ENCODE measurements at places on chromosomes 4 and X. TPM values are rescaled to one million over a fixed set of nuclear protein-coding genes. Genes with fewer than 3 reads are reported as not detected.

Gene WDR19
- polyA plus RNA-seq = 19.4 TPM

Gene TBX22
- not detected for polyA plus RNA-seq

Gene PNMA5
- polyA plus RNA-seq = not detected

Gene LRAT
- 1.4 TPM for polyA plus RNA-seq

Gene PGAM4
- 0.43 TPM for polyA plus RNA-seq

Gene VGLL1
- polyA plus RNA-seq = 6.4 TPM

DNA sequence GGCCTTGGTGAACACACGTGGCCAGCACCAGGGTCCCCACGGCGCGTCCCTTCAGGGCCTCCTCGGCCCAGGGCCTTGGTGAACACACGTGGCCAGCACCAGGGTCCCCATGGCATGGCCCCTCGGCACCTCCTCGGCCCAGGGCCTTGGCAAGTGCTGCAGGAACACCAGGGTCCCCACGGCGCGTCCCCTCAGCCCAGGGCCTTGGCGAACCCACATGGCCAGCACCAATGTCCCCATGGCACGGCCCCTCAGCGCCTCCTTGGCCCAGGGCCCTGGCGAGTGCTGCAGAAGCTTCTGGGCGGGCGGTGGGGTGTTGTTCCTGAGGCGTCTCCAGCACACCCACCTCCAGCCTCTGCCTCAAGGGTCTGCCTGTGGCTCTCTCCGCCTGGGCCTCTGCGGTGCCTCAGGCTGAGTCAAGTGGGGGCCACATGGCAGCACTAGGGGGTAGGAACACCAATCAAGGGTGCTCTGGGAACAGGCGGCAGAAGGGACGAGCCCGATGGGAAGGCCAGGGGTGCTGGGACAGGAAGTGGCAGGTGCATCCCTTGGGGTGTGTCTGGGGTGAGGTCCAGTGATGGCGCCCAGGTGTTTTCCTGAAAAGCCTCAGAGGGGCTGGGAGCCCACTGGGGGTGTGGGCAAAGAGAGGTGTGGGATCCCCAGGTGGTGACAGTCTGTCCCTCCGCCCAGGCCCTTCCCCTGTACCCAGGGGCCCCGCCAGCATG, 41.8 kb upstream of the CPLX1 start:
- DNase-seq = no peak

DNA sequence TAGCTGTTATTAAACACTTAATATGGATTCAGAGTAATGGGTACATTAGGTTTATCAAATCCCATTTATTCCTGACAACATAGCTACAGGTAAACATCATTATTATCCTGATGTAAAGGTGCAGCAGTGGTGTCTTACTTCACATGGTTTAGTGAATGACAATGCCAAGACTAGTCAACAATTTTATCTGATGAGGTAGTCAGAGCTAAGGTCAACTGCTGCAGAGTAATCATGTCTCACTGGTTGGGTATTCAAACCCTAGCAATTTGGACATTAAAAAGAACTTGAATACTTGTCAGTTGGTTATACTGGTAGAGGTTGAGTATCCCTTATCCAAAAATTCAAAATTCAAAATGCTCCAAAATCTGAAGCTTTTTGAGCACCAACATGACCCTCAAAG, 117.6 kb downstream of the MAB21L2 start:
- DNase-seq = no peak

DNA sequence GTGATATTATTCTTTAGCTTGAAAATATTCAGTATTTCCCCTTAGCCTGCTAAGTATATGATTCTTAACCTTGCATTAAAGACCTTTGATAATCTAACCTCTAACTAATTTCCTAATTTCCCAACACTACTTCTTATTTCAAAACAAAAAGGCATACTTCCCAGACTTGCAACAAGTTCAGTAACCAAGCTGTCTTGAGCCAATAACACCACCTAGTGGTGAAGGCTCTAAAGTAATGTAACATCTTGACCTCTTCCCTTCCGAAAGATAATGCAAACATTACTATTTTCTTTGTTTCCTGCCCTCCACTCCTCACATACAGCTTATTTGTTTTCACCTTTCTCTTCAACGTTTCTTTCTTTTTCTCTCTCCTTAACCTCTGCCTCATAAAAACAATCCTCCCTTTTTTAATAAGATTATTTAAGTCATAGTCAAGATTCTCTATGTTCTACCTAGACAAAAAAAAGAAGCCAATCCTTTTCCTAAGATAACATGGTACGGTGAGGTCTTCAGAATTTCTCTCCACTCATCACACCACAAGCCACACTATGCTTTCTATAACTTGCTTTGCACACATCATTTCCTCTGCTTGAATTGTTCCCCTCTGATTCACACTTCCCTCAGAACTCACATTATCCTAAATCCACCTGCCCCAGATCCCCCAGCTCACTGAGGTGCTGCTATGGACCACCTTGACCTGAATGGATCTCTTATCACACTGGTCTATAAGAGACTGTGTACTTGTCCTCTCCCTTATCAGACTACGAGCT, 3.5 kb downstream of the FAT1 start:
- no peak for DNase-seq

GRCh38 chr4:118280501-118281218, 72.1 kb downstream of the PRSS12 start:
- no peak for DNase-seq

DNA sequence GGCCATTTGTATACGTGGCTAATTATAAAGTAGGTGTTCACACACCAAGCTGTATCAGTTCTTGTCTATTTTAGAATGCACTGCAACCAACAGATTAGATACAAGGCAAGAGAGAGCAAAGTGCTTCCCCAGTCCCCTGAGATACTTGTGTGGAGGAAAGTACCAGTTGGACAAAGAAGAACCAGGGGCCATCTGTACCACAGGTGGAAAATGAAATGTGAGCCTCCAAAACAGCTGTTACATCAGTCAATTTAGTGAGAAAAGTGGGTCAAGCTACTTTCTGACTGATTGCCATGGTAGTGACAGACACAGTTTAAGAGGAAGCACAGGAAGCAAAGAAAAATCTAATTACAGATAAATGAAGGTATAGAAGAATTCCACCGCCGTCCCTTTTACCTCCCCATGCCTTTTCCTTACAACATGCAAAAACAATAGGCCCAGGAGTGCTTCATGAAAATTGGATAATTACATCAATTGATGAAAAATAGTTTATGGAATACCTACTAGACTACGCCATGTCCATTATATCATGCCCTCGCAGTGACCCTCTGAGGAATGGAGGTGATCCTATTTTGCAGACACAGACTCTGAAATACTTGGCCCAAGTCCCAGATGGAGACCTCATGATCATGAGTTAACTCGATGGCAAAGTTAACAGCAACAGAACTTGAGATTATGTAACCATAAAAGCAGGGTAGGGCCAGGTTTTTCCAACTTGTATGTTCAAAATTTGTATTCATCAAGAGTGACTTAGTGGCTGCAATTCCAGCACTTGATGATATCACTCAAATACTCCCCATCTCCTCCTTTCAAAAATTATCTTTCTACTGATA, 15.8 kb downstream of the SMPX start:
- no peak for DNase-seq

DNA sequence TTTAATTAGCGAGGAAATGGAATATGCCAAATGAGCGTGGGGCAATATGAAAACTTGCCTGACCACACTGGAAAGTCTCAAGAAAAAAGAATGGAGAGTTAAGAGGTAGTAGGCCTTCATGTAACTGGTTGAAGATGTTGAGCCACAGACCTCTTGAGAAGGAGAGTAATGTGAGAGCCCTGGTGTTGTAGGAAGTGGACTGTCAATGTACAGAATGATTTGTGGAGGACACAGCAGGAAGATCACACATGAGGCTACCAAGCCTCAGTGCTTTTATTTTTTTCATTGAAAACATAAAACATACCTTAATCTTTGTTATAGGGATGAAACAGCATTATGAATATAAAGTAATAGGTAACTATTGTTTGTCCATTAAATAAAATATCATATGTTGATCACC, 331.6 kb downstream of the UNC5C start:
- no peak for DNase-seq

Measured in keratinocyte (primary cell).